ENCODE measurements at places on chromosomes 16 and 17.

DNA sequence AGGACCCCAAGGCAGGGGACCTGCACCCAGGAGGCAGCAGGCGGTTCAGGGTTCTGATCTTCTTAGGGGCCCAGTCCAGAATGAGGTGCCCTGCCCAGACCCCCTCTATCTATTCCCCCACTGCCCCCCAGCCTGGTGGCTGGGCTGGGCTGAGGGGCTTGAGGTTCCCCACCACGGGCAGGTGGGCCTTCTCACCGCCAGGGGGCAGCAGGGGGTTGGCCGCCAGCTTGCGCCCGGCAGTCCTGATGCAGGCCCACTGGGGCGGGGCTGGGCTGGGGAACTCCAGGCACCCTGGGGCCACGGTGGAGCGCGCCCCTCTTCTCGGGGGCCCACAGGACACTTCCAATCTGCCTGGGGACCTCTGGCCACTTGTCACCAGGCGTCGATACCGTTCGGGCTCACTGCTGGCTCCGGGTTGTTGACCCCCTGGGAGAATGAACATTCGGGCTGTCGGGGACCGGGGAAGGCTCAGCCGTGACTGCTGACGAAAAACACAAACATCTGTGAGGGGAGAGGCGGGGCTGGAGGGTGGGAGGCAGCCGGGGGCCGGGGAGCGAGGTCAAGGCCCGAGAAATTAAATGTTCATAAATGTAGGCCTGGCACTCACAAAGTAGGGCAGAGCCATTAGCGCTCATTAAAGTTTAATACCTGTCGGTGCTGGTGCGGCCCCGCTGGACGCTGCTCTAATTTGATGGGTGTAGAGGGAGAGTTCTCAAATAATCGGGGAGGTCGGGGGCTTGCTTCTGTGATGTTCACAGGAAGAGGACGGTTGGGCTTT, 219.3 kb upstream of the GSE1 start:
- peak; percentile 65 for DNase-seq

GRCh38 chr16:86573646-86574508, 4.5 kb upstream of the FOXL1 start:
- DNase-seq, result no peak

- DNase-seq, result peak; percentile 26
These were observed 1.9 kb upstream of the SLC5A2 start for GRCh38 chr16:31480851-31481536.

DNA sequence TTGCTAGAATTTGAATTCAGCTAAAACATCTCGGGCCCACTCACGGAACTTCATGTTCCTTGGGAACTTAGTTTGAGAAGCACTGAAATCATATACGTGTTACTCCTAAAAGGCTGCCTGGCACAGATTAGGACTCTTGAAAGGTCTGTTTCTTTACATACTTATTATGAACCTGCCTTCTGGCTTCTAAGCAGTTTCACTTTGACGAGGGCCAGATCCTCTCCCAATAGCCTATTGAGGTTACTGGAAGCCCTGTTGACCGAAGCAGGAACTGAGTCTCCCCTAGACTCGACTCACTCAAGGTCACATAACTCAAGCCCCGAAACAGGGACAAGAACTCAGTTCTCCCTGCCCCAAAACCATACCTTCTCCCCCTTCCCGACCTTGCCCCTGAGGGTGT, 121.9 kb upstream of the PLCG2 start:
- no peak for DNase-seq

DNA sequence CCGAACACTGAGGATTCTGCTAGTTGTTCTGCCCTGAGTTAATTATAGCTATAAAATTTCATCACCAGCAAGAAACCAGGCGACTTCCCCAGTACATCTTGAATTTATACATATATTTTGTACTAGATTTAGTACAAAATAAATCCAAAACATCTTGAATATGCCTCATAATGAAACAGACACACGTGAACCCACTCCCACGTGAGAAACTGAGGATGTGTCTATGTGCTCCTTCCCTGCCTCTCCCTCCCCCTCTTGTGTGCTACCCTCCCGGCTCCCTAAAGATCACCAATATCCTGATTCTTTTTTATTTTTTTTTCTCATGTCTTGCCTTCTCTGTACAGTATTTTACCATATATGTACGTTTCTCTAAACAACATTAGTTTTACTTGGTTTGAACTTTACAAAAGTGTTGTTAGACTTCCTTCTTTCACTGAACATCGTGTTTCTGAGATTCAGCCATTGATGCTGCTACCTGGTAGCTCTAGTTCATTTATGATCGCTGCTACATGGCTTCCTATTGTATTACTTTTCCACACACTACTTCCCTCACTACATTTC, 1.1 kb upstream of the LCMT1 start:
- no peak for DNase-seq

- DNase-seq, result no peak
These were observed 52.1 kb upstream of the DOC2B start for GRCh38 chr17:233473-233941.

GRCh38 chr16:19748389-19749168, 30.5 kb downstream of the IQCK start:
- no peak for DNase-seq

DNA sequence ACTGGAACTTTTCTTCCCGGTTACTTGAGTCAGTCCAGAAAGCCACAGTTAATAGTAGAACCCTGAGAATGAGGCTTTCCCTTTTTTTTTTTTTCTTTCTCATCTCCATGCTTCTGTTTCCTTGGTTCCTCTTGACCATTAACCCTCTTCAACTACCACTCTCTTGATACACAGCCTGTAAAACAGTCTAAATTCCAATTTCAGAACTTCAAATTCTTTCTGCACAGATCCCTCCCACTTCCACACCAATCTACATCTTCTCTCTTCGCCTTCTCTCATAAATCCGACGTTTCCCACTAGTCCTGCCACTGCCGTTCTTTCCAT, 588 bp downstream of the METTL16 start:
- no peak for DNase-seq

GRCh38 chr16:55471448-55472097, 7.4 kb upstream of the MMP2 start:
- no peak for DNase-seq

GRCh38 chr17:70030371-70030770, 44.7 kb upstream of the KCNJ16 start:
- DNase-seq, result no peak

DNA sequence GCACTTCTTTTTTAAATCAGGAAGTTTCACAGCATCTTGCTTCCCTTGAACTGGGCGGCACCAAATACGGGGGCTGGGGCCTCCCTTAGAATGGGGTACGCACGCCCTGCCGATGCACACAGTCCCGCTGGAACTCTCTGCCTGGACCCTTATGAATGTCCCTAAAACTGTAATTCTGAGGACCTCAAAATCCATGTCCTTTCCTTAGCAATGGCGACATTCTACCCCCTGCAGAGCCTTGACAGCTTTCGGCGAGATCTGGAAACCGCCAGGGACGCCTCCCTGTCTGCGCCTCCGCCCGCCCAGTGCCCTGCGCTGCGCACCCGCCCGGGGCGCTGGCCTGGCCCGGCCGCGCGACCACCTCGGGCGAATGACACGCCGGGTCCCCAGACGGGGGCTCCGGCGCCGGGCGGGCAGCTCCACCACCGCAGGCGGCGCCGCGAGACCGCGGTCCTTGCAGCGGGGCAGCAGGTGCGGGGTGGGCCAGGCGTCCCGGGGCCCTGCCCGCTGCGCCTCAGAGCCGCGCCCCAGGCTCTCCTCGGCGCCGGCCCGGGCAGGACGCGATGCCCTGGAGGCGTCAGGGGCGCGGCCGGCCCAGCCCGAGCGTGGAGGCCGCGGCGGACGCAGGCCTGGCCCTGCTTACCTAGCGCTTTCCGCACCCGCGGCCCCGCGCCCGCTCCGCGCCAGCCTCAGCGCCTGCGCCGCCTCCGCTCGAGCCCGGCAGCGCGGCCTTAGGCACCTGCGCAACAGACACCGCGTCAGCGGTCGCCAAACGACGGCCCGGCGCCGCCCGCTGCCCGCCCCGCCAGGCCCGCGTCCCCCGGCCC, 548 bp downstream of the HAGH start:
- peak; percentile 81 for DNase-seq

DNA sequence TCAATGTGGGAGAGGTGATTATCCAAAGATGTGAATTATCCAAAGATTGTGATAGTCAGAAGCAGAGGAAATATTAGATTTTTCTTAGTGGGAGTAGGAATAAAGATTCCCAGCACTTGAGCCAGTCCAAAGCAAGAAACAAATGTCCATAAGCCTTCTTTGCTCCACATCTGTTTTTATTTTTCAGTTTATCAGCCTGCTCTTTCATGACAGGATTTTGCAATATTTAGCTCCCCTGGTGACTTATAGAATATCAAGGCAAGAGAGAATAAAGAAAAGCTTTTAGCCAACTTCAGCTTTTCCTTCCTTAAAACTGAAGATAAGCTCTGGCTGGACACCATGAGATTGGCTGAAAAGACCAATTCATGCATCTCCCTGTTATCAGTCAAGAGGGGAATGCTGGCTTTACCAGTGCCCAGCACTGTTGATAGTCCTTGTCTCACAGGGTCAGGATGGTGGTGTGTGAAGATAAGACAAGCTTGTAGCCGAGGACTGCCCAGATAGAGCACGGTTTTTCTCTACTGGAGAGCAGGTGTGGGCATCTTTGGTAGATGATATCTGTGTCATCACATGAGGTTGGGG, 706.5 kb downstream of the KCNJ2 start:
- DNase-seq, result no peak

DNA sequence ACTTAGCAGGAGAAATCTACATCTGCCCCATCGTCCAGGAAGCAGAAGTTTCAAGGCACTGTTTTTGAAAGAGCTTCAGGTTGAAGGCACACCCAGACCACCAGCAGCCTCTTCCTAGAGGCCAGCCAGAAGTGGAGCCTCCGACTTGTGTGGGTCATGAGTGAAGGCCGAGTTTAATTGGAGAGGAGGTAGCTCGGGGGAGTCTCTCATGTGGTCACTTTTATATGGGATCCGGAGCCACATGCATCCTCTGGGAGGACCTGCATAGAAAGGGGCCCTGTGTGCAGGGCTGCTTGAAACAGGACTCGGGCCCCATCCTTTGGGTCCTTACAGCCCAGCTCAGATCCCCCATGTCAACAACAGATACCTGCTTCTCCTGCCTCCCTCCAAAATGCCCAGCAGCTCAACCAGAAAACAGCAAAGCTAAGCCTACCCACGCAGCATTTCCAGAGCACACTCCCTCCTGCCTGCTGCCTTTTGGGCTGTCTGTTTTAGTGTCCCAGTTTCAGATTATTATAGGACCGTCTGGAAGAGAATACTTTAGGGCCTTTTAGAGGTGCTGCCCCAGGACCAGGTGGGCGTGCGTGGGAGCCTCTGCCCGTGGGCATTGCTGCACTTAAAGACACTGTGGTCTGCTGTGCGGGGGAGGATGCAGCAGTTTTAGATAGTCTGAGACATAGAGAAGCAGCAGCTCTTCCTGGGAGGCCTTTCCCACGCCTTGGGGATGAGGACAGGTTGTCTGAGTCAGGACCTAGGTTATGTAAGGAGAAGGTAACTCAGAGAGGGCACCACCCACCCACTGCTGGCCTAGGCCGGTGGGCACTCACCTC, 29.5 kb downstream of the MPRIP start:
- no peak for DNase-seq

DNA sequence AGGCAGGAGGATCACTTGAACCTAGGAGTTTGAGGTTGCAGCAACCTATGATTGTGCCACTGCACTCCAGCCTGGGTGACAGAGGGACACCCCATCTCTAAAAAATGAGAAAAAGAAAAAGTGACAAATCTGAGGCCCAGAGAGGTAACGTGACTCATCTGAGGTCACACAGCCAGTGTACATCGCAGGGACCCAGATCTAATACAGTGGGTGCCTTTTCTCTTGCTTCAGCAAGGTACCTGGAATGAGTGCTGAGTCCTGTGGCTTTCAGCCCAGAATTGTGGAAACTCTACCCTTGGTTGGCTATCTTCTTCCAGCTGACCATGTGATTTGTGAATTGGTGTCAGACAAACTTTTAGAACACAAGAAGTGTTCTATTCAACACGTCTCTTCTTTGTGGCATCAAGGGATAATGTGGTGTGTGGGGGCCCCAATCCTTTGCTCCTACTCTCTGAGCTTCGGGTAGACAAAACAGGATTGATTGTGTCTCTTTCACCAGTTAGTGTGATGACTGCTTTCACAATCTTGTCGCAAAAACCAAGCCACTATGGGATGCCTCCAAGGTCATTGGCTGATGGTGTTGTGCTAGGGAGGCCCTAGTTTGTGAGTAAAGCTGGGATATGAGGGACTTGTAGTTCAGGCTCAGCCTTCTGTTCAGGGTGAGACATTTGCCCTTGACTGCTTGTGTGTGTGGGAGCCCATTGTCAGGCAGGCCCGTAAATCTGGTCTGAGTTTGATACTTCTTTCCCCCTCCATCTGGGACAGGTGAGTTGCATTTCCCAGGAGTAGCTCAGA, 71.0 kb downstream of the MSI2 start:
- DNase-seq, result no peak

- no peak for DNase-seq
These were observed 57.0 kb upstream of the CLEC19A start for GRCh38 chr16:19228575-19228974.

- peak; percentile 53 for DNase-seq
These were observed 19.3 kb downstream of the SPECC1 start for GRCh38 chr17:20028443-20028842.

- DNase-seq, result peak; percentile 63
These were observed 13.1 kb downstream of the LYRM9 start for GRCh38 chr17:27879987-27880608.

DNA sequence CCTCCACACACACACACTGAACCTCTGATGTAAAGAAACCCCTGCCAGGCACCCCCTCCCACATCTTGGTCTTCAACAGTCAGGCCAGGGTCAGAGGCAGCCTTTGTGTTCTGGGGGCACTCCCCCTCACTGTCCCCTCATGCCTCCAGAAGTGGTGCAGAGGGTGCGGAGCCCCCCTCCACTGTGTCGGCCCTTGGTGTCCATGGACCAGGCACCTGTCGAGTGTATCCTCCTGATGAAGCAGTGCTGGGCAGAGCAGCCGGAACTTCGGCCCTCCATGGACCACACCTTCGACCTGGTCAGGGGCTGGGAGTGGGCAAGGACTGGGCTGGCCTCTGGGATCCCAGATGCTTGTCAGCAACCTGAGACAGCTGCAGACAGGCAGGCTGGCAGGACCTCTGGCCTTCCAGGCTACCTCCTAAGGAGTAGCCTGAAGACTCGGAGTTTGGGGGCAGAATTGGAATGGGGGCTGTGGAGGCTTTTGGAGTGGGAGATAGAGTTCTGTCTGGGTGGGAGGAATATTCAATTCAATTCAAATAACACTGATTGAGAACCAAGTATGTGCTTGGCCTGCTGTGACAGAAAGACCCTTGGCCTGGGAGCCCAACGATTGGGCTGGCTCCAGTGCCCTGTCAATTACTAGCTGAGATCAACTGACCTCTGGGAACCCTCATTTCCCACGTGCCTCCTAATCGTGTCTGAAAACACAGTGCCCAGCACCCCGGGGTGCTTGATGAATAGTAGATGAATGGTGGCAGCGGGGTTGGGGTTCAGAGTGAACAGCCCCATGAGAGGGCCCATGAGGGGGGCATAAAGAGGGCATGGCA, 11.5 kb downstream of the GUCY2D start:
- DNase-seq, result no peak

Measured in hematopoietic multipotent progenitor cell treated with erythropoietin and hydrocortisone succinate and interleukin-3 and kit ligand, for 17 days (in vitro differentiated cells).